DND-41 (cell line): ENCODE measurements at places on chromosomes 11 and 22.

DNA sequence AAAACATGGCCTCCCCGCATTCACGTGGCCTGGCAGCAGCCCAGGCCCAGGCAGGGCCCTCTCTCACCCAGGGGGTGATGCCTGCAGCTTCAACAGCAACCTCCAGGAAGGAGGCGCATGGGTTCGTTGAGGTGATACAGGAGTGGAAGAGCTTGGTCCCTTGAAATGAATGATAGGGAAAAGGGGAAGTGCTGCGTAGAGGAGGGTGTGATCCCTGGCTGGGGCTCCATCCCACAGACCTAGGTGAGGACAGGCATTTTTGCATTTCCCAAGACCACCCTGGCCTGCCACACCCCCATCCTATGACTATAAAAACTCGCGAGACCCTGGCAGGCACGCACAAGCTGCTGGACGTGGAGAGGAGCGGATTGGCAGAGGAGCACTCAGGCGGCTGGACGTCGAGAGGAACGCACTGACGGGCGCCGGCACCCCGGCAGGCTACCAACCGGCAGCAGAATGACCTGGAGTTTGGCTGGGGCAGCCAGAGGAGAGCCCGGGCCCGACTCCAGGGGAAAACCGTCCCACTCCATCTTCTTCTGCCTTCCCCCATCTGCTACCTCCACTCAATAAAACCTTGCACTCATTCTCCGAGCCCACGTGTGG is 32.6 kb downstream of the RTN4R start:
- no peak for DNase-seq

DNA sequence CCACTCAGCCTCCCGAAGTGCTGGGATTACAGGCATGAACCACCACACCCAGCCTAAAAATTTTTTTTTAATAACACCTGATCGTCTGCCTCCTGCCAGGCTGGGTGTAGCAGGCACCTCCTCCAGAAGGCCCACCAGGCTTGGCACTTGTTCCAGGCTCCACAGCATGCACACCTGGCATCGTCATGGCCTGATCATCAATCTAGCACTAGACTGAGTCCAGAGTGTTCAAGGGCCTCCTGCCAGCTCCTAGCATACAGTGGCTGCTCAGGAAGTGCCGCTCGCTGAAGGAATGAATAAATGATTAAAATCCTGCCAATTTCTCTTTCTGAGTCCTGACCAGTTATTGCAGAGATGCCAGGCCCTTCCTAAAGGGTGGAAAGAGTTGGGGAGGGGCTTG is 3.5 kb upstream of the PDGFB start:
- no peak for DNase-seq

DNA sequence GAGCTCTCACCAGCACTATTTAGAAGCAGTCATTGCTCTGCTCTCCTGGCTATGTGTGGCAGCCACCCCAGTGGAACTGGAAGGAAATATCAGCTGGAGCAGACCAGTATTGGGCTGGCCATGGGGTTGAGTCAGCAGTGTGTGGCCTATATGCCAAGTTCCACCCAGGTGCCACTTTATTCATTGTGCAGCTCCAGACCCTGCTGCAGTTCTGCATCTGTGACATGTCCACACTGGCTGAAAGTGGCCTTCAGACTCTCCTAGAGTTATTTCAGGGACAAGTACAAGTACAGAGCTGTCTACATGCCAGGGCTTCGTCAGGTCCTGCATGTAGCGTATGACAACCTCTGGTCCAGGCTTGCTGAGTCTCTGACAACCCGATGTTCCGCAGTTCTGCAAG is 55.2 kb downstream of the CABIN1 start:
- DNase-seq, result no peak

DNA sequence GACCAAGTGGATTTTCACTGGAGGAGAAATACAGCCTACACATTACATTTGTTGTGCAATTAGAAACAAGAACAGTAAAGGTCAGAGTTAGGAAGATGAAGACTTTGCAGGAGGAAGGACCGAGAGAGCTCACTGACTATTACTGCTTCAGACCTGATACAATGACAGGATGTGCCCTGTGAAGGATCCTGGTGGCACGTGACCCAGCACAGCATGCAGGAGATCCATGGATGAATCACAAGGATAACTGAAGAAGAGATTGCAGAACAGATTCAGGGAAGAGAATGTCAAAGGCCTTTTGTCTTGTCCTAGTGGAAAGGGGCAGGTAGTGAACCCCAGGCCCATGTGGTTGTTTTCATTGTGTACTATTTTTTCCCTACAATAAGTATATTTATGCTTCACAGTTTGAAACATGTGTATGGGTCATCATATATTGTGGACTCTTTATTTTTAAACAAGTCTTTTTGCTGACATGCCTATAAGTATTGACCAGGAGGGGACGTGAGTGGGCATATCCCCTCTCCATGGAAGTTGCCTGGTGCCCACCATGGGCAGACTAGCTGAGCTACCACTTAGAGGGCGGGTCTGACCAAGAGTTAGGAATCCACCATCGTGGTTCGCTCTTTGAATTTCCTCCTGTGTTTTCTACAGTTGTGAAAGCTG is 44.3 kb downstream of the RASSF10 start:
- no peak for DNase-seq

DNA sequence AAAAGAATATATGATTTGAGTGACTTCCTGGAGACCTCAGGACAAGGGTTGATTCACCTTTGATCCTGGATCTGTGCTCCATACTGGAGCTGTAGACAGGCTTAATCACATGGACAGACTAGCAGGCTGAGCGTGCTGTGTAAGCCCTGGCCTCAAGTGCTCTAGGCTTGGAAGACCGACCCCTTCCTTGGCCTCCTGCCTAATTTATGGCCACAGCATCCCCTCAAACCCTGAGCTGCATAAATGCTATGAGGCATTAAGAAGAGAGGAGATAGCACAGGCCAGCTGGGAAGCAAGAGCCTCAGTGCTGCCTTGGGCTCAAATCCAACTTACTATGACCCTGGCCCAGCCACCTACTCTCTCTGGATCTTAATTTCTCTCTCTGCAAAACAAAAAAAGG is 385.1 kb downstream of the BUD13 start:
- no peak for DNase-seq

DNA sequence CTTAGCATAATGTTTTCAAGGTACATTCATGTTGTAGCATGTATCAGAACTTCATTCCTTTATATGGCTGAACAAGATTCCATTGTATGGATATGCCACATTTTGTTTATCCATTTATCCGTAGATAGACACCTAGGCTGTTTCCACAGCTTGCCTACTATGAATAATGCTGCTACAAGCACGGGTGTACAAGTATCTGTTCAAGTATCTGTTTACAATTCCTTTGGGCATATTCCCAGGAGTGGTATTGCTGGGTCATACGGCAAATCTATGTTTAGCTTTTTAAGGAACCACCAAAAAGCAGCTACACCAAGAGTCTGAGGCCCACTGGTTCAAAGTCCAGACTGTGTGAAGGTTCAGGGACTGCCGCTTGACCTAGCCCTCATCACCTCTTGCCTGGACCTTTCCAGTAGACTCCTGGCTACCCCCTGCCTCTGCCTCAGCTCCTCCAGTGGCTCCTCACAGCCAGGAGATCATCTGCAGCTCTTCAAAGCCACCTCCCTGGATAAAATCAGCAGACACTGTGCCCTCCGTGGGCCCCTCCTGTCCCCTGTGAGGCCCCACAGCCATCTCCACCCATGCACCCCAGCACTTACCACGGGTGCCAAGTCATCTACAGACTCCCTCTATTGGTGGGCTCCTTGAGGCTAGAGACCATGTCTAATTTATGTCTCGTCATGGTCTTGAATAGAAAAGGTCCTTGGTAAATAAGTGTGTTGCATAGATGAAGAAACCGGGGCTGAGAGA is 160.3 kb downstream of the MN1 start:
- DNase-seq, result no peak

DNA sequence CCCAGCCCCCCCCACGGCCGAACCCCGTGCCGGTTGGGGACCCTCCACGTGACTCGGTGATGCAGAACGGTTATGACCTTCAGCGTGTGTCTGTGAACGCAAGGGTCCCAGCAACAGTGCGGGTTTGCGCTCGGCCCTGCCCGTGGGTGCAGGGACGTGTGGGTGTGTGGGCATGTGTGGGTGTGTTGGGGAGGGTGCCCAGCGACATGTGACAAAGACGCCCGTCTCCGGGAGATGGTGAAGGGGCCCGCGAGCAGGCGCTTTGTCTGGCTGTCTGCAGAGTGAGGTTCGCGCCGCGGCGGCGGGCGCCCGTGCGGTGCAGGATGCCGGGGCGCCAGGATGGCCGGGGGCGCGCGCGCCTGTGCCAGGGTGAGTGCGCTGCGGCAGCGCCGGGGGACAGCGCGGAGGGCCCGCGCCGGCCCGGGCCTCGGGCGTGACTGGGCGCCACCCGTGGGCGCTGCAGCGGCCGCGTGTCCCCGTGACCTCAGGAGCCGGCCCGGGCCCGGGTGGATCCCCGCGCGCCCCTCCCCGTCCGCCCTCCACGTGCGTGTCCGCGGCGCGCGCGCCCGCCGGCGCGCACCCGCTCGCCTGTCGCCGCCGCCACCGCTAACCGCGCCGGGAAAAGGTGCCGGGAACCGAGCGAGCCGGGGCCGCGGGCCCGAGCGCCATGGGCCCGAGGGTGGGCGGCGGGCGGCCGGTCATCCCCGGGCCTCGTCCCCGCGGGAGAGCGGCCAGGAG is at the start of gene LRFN4:
LRFN4 (plus strand) TSS at position 569 of the 738 bp plus-strand sequence. CDS start 681 bp downstream, outside the sequence.
- DNase-seq, result no peak

DNA sequence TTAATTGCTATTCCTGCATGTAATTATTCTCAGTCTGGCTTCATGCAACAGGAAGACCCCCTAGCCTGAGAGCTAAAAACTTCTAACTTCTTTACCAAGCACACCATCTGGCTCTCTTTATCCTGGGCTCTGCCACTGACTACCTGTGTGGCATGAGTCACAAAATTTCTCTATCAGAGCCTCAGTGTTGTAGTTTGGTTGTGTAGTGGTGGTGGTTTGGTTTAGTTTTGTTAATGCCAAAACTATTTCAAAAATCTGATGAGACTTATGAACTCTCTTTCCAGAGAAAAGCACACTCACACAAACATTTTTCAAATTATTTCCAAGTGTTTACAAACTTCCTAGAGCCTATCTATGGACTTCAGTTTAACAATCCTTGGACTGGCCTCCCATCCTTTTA is 7.5 kb upstream of the IL17RA start:
- no peak for DNase-seq

- DNase-seq, result no peak
Measured at GRCh38 chr11:111418436-111418787, 39.3 kb upstream of the POU2AF1 start.

GRCh38 chr22:11598492-11599440 is 3929.2 kb upstream of the OR11H1 start:
- no peak for DNase-seq

GRCh38 chr22:38305471-38306448 is 11.5 kb downstream of the CSNK1E start:
- no peak for DNase-seq

DNA sequence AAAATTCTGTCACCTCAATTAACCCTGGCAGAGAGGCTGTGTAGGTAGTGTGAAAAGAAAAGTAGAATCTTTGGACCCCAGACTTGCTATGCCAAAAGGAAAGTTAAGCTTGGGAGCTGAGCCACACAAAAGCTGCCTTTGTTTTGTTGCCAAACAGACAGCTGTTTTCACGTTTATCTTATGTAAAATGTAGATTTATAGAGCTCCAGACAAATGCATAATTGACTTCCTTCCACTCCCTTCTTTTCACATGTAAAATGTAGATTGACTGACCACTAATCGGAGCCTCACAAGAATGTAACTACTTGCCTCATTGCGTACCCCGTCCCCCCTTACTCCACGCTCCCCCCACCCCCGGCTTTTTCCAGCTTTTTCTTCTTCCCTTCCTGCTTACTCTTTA is 2302.2 kb upstream of the RAG2 start:
- no peak for DNase-seq

DNA sequence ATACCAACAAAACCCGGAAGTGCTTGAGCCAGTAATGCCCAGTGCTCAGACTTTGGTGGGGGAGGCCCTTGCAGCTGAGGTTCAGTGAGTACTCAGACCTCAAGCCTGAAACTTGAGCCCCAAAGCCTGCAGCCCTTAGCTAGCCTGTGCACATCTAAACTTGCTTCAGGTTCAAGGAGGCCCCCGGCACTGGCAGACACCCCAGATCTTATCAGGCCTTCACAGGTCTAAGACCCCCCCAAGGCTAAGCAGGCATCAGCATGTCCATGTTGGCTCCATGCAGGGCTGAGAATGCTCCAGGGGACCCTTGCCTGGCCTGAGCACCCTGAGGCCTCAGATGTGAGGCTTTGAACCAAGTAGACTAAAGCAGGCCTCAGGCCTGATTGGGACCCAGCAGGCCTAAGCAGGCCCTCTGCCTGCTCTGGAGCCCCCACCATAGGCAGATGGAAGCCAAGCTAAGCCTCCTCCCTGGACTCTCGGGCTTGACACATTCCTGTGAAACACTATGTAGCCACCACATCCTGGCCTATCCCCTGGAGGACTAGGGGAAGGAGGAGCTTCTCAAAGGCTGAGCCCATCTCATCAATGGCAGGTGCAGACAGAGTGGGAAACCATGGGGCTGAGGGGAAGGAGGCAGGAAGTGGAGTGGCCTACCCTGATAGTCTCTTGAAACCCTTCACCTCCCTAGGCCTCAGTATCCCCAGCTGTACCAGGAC is 1.2 kb upstream of the CASTOR1 start:
- peak; percentile 89 for DNase-seq

- no peak for DNase-seq
Measured at GRCh38 chr11:44446996-44447771, 118.3 kb upstream of the CD82 start.

- no peak for DNase-seq
Measured at GRCh38 chr11:128628325-128628673, 40.9 kb upstream of the ETS1 start.

GRCh38 chr22:37462983-37463382 is 23.2 kb downstream of the MFNG start:
- peak; percentile 59 for DNase-seq

DNA sequence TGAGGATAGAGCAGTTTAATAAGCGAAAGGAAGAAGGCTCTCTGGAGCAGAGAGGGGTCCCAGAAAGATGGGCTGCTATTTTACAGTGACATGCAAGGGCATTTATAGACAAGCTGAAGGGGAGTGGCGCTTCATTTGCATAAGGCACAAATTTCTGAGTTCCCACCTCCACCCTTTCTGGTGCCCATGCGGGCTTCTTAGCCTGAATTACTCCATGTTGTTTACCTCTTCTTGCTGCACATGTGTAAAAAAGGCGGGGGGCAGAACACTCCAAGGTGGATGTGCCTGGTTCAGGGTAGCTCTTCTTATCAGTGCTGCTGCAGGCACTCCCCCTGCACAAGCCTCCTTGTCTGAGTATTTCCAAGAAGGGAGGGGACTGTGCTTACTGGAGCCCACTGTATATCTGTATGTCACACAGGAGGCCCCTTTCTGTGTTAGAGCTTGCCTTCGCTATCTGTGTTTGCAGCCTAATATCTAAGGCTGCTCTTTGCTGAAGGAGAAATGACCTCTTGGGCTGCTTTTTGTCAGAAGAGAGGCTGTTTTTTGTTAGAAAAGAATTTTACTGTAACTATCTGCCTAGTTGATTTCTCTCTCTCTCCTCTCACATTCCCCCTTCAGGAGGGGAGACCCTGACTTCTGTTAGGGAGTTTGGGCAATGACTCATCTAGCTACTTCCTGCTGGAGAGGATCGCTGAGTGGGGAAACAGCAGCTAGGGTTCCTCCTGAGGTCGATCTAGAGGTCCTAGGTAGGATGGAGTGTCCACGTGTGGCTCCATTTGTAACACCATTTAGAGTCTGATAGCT is 1057.0 kb upstream of the CNTN5 start:
- no peak for DNase-seq
